ENCODE measurements at places on chromosomes 13 and 19. TPM values are rescaled to one million over a fixed set of nuclear protein-coding genes. Genes with fewer than 3 reads are reported as not detected.

DNA sequence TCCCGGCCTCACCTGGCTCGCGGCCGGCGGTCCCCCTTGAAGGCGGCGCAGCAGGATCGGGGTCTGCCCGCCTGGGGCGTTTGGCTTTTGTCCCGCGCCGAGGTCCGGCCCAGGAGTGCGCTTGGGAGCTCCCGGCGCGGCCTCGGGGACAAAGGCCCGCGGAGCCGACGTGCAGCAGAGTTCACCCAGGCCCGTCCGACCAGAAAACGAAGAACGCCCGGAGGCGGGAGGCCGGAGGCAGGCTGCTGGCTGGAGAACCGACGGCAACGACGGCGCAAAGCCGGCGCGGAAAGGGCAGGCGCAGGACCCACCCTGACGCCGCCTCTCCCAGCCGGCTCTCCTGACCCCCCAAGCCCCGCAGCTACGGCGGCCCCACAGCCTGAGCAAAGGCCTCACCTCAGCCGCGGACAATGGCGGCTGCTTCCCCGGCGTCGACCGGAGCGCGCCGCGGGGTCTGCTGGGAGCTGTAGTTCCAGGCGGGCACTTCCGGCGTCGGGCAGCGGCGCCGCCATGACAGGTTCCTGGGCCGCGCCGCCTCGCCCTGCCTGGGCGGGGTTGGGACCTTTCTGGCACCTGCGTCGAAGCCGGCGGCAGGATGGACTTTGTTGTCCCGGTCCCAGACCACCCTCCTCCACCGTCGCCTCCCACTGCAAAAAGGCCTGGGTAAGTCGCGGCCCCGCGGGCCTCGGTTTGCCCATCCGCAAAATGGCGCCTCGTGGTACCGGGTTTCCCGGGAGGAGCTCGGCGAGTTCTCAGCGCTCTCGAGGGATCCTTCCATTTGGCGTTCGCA, at the start of gene ZNF606:
Gene ZNF606 (minus strand): TSS at position 437 of the 790 bp plus-strand sequence. CDS start 1,501 bp downstream, outside the sequence.
- peak; percentile 92 for DNase-seq

GRCh38 chr13:80923907-80924306, 583.0 kb upstream of the SPRY2 start:
- DNase-seq, result no peak

- no peak for DNase-seq
Observed at GRCh38 chr13:98688373-98688772, 64.1 kb downstream of the SLC15A1 start.

- no peak for DNase-seq
Observed at GRCh38 chr19:43790587-43790986, 9.8 kb upstream of the KCNN4 start.

GRCh38 chr13:56166864-56167263, 973.9 kb upstream of the PRR20A start:
- no peak for DNase-seq

- peak; percentile 67 for DNase-seq
Observed at GRCh38 chr19:1181606-1182005, 7.5 kb upstream of the SBNO2 start.

GRCh38 chr19:55176076-55176475, 4.0 kb downstream of the SYT5 start:
- no peak for DNase-seq

GRCh38 chr19:6876748-6877147, 10.6 kb upstream of the ADGRE1 start:
- DNase-seq, result no peak

GRCh38 chr19:38059897-38060296, 152.9 kb downstream of the SIPA1L3 start:
- no peak for DNase-seq

DNA sequence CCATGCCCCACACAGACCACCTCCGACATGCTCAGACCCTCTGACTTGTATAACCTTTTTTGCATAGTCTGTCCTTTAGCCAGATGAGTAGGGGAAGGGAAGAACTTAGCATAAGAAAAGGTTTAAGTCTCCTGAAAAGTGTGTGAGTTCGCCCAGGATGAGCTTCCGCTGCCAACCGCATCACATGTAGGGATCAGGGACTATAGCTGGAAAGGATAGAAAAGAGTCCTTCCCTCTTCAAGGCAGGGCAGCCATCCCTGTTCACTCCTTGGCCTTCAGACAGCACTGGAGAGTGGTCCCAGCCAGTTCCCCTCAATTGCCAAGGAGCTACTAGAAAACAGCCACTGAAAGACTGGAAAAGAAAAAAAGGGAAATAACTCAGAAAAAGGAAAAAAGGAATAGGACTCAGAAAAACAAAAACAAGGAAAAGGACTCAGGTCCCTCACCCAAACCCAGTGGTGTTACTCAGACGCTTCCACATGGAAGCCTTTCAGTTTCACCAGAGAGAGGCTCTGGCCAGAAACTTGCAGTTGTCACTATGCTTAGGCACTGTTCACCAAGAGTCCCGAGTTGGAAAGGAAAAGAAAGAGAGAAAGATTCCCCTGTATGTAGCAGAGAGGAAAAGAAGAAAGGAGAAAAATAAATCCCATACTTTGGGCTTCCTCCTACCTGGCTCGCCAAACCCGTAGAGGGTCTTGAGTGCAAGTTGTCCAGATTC, 5.6 kb upstream of the TM9SF2 start:
- DNase-seq, result no peak

GRCh38 chr19:19539698-19540063, 1.6 kb downstream of the CILP2 start:
- no peak for DNase-seq

- DNase-seq, result no peak
Observed at GRCh38 chr13:35720690-35721554, 244.4 kb upstream of the MAB21L1 start.

DNA sequence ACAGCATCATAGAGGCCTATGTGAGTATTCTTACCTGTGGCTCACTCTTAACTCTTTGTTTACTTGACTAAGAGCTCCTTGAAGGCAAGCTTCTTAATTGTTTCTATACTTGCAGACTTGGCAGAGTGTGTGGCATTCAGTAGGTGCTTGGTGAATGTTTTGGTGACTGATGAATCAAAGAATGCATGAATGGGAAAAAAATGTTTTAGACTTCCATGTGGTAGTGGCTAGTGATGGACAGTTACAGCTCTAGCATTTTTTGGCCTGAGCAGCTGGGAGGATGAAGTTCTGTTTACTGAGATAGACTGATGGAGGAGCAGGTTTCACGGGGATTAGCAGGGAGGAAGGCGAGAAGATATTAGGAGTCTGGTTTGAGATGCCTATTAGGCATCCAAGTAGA, 13.6 kb downstream of the HAS1 start:
- DNase-seq, result no peak

DNA sequence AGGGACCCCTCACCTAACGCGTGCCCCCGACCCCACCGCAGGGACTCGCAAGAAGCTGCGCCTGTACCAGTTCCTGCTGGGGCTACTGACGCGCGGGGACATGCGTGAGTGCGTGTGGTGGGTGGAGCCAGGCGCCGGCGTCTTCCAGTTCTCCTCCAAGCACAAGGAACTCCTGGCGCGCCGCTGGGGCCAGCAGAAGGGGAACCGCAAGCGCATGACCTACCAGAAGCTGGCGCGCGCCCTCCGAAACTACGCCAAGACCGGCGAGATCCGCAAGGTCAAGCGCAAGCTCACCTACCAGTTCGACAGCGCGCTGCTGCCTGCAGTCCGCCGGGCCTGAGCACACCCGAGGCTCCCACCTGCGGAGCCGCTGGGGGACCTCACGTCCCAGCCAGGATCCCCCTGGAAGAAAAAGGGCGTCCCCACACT, 4.7 kb upstream of the MYBPC2 start:
- DNase-seq, result peak; percentile 82

The PCDH8 gene
- 0.38 TPM for total RNA-seq

The ZNF471 gene
- 4.2 TPM for total RNA-seq

The LRP3 gene
- total RNA-seq, result 7.4 TPM

The FCAR gene
- 1.2 TPM for total RNA-seq

The PSG1 gene
- not detected for total RNA-seq

The GPR12 gene
- total RNA-seq, result not detected

The LRRC8E gene
- 1.5 TPM for total RNA-seq

The TICAM1 gene
- total RNA-seq, result 37.4 TPM

Data from mucosa of descending colon (tissue), 3 donors.